ENCODE measurements at places on chromosomes 16 and 17.

DNA sequence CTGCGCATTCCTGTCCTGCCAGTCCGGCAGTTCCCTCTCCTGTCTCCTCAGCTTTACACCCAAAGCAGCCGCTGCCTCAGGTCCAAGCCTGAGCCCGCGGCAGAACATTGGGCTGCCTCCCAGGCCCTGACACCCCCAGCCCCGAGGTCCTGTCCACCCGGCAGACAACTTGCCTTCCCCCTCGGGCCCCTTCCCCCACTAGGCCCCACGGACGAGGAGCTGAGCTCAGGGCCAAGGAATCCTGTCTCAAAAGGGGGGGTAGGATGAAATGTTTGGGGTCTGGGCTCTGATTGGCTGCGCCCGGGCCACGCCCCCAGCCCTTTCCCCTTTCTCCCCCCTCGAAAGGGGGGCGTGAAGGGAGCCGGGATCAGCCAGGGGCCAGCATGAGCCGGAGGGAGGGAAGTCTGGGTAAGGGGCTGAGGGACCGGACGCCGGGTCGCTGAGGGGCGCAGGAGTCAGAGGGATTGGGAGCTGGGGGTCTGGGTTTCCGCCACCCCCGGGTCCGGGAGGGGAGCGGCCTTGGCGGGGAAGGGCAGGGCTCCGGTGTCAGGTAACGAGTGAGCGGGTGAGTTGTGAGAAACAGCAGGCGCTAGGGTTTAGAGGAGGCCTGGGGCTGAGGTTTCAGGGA is at the start of gene CTF1:
Gene CTF1, plus strand, starts transcription at position 354 of the 628 bp plus-strand sequence. Its CDS starts 30 bp downstream, at position 384.
- DNase-seq = peak; percentile 96

- DNase-seq = peak; percentile 92
These were observed 5.1 kb upstream of the KLHL36 start for GRCh38 chr16:84643180-84643583.

GRCh38 chr17:34709158-34709754 is 129.9 kb downstream of the TMEM132E start:
- DNase-seq = no peak

DNA sequence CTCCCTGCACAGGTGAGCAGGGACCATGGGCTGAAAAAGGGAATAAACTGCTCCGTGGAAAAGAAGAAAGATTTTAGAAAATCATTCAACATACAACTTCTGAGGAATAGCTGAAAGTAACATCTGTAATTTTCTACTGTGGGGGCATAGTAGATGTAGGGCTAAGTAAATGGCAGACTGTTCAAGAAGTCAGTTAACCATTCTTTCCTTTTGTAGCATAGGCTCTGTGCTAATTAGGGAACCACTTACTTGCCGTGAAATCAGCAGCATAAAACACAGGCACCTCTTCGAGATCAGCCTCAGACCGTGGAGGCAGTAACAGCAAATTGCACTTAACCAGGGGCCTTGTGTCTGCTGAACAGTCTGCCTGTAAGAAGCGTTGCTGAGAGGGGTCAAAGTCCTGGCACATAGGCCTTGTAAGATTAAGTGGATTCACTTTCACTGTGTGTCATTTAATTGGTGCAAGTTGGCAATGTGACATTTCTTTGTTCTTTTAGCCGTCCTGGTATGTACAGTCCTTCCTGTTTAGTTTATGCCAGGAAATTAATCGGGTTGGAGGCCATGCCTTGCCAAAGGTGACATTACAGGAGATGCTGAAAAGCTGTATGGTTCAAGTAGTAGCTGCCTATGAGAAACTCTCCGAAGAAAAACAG is 10.4 kb downstream of the COG1 start:
- no peak for DNase-seq

- DNase-seq = no peak
These were observed 20.5 kb downstream of the C1QTNF1 start for GRCh38 chr17:79044462-79044861.

DNA sequence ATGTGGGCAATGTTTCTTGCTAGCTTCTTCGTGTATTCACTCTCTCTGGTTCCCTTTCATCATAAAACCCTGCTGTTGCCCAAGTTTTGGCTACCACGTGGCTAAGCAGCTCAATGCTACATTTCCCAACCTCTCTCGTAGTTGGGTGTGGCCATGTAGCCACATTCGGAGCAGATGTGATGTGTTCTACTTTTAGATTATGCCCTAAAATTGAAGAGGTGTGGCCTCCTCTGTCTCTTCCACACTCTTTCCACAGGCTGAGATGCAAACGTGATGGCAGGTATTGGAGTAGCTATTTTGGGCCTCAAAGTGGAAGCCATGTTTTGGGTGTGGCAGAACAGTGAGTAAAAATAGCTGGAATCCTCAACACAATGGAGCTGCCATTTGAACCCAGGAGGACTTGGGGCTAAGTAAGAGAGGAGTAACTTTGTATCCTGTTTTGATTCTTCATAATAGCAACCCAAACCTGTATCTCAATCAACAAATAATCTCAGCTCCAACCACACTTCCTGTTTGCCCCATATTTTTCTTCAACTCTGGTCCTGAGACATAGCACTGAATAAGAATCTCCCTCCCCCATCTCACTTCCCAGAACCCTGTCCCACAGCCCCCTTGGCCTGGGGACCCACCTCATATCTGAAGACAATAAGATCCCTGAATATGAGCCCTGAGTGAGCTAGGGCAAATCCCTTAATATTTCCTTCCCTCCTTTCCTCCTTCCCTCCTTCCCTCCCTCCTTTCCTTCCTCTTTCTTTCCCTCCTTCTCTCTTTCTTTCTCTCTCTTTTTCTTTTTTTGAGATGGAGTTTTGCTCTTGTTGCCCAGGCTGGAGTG is 4.0 kb downstream of the NUPR1 start:
- peak; percentile 74 for DNase-seq

- DNase-seq = no peak
These were observed 266.7 kb downstream of the ENGASE start for GRCh38 chr17:79341222-79341780.

DNA sequence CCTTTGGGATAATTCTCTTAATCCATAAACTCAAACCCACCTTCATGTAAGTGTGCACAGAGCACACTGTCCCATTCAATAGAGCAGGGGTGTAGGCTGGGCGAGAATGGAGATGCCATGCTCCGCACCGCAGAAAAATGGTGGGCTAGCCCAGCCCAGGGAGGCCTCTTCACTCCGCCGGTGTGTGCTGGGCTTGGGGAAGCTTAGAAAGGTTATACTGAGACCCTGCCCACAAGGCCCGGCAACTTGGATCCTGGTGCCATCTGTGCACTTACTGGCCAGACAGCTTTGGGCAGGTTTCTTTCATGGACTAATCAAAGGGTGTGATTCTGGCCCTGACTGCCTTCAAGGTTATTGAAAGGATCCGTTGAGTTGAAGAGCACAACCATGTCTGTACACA is 3.7 kb upstream of the STAT5A start:
- no peak for DNase-seq

DNA sequence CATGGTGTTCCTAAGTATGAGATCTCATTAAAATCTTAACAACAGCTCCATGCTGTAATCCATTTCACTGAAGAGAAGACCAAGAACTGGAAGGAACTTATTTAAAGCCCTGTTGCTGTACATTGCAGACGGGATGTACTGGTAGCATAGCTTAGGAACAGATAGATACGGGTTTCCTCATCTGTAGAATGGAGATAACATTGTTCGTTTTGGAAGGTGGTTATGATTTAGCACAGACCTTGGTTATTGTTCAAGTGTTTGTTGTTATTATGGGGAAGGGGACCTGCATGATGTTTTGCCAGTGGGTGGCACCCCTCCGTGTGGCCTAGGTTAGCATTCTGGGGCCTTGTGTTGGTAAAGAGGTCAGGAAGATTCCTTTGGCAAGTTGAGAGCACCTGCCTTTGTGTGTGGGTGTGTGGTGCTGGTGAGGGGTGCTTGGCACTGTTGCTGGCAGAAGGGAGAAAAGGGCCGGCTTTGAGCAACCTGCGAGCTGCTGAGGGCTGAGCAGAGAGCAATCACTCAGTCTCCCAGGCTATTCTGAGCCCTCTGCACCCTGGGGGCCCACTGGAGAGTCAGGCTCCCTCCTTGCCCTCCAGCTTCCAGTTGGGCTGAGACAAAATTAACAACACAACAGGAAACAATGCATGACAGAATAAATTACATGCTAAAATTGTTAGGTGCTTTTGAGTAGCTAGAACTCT is 2.3 kb downstream of the TAOK2 start:
- no peak for DNase-seq

DNA sequence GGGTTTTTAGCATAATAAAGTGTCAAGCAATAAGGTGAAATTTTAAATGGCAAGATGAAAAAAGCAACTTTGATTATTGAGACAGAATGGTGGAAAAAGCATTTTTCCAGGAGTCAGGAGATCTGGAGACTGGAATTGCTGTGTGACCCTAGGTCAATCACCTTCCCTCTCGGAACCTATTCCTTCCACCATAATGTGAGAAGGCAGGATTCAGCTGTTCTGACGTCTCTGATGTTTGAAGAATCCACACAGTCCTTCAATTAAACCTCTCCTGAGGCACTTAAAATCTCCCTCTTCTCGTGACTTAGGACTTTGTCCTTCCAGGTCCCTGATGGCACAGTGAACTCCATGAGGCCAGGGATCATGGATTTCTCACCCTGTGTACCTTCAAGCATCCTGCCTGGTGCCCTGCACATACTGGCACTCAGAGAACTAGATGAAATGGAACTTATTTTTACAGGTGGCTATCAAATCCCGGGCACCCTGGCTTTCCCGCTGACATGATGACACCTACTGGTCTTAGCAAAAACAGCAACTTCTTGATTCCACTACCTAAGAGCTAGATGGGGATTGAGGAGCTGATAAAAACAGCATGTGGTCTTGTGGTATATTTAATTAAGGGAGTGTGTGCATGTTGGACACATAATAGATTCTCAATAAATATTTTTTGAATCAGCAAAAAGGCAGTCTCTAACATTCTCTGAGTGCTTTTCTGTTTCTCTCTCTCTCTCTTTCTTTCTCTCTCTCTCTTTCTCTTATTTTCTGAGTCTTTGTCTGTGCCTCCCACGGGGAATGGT is 2.3 kb upstream of the CCDC182 start:
- DNase-seq = peak; percentile 75

- DNase-seq = no peak
These were observed 263.9 kb downstream of the C16orf95 start for GRCh38 chr16:87053016-87053982.

GRCh38 chr17:75634754-75635609 is 1.7 kb downstream of the SMIM5 start:
- no peak for DNase-seq
